ENCODE measurements at places on chromosomes 5 and 9.
A peak's percentile ranks its signal among the peaks of the same experiment; 100 is the strongest.

GRCh38 chr5:97888439-97888838 is 705.4 kb upstream of the RIOK2 start:
- DNase-seq, result no peak

DNA sequence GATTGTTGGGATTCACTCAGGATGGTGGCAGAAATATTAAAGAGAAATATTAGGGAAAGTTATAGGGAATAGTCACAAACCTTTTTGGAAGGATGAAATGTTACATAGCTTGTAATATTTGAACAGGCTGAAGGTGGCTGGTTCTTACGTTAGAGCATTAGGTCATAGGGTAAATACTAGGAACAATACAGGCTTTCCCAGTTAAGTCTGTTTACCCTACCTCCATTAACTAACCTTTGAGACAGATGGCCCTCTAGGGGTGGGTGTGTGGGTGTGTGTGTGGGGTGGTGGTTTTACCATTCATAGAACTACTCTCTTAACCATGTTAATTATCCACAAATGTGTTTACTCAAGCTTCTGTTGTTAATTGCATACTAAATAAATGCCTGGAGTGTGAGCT is 94.3 kb upstream of the STK32A start:
- no peak for DNase-seq

- no peak for DNase-seq
Measured at GRCh38 chr9:8564960-8565359, 765.4 kb upstream of the DMAC1 start.

DNA sequence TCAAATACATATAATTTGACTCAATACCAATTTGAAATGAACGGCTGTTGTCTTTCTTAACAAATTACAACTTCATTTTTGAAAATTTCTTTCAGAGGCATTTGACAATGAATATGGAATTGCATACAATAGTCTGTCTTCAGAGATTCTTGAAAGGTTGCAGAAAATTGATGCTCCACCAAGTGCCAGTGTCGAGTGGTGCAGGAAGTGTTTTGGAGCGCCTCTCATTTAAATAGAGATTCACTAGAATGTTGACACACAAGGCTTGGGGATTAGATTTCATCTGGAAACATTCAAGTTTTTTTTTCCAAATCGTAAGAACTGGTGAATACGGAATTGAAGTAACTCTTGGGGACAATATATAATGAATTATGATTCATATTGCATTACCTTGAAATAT is 8.1 kb downstream of the RPS6 start:
- no peak for DNase-seq

GRCh38 chr9:72839085-72839484 is 113.8 kb downstream of the ALDH1A1 start:
- DNase-seq, result no peak

- DNase-seq, result no peak
Measured at GRCh38 chr9:136305804-136306203, 1.9 kb upstream of the CCDC187 start.

DNA sequence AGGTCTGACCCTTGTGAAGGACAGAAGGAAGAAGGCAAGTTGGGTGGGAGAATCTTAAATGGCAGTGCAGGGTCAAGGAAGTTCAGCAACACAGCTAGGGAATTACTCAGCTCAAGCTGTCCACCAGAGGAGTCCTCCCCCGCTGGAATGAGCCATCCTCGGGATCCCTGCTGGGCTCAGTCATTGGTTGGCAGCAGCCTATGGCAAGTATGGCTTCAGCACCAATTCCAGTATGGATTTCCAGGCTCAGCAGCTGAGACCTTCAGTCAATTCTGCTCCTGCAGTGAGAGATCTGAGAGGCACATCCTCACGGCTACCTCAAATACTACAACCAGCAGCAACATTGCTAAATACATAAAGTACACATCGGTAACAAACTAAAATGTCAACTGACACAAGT is 280.6 kb upstream of the PIK3R1 start:
- no peak for DNase-seq

DNA sequence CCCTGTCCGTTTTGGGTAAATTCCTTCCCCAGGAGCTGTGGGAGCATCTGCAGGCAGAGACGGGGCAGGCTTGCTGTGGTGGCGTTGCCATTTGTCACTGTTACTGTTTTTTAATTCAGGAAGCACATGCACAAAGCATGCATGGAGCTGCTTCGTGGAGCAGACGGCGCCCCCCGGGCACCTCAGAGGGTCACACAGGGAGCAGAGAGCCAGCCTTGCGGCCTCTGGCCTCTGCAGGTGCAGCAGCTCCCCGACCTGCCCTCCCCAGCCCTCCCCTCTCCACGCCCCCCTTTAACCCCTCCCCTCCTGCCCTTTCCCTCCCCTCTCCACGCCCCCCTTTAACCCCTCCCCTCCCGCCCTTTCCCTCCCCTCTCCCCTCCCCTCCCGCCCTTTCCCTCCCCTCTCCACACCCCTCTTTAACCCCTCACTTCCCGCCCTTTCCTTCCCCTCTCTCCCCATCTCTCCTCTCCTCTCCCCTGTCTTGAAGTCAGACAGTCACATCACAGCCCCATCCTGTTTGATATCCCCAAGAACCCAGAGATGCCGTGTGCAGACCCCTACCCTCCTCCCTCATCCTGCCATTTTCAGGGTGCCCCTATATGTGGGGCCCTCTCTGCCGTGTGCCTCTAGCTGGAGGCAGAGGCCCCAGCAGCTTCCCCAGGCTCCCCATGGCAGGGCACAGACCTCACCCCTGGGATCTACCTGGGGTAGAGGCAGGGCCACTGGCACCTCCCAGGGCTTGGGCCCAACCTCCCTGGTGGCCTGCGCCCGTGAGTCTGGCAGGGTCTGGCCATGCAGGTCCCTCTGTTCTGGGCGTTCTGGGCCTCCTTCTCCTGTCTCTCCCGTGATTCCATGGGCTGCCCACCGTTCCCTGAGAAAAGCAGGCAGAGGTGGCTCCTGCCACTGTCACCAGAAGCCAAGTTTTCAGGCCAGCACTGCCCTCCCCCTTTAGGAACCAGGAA is 29.6 kb upstream of the UBAC1 start:
- DNase-seq, result peak; percentile 21

- no peak for DNase-seq
Measured at GRCh38 chr5:15510831-15511230, 10.9 kb downstream of the FBXL7 start.

DNA sequence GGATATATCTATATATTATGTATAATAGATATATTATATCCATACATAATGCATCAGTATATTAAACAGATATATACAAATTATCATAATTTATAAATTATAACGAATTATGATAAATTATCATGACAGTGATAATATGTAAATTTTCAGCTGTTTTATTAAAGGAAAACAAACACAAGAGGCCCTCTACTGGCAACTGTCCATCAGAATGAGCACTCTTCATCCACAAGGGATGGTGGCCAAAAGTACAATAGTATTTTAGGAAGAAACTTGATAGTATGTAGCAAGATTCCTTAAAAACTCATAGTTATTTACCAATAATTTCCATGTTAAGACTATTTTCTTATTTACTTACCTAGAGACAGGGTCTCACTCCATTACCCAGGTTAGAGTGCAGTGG is 113.3 kb upstream of the LPAR1 start:
- no peak for DNase-seq

GRCh38 chr9:27340961-27341511 is 44.1 kb upstream of the EQTN start:
- DNase-seq, result no peak

DNA sequence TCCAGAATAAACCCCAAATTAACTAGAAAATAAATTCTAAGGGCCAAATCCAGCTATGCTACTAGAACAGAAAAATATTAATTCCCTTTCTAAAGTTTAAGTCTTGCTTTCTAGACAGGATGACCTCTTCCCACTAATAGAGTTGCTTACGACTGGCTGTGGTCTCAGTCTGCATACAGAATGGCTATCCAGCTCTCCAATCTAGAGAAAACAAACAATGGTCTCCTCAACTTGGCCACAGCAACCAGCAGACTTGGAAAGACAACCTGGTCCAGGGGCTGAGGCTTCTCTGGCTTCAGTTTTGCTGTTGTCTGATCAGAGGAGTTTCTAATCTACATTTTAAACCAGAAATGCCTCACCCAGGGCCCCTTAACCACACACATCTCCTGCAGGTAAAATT is 28.9 kb downstream of the RASEF start:
- no peak for DNase-seq

DNA sequence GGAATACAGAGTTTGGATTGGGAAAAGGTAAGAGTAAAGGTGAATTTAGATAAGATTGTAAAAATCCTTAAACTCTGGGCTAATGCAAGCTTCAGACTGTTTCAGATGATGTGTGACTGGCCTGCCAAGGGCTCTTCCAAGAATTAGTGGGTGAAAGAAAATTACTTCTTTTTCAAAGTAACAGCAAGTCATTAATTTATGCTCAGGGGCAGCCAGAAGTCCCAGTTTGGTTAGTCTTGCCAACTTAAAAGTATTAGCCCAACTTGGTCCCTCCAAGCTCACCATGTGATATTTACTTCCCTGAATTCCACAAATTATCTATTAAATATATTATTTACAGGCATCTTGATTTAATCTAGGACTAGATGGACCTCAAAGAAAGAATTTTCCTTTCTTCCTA is 947.8 kb downstream of the NR2F1-AS1 start:
- no peak for DNase-seq

GRCh38 chr5:58231041-58231440 is 228.8 kb downstream of the PLK2 start:
- DNase-seq, result no peak

DNA sequence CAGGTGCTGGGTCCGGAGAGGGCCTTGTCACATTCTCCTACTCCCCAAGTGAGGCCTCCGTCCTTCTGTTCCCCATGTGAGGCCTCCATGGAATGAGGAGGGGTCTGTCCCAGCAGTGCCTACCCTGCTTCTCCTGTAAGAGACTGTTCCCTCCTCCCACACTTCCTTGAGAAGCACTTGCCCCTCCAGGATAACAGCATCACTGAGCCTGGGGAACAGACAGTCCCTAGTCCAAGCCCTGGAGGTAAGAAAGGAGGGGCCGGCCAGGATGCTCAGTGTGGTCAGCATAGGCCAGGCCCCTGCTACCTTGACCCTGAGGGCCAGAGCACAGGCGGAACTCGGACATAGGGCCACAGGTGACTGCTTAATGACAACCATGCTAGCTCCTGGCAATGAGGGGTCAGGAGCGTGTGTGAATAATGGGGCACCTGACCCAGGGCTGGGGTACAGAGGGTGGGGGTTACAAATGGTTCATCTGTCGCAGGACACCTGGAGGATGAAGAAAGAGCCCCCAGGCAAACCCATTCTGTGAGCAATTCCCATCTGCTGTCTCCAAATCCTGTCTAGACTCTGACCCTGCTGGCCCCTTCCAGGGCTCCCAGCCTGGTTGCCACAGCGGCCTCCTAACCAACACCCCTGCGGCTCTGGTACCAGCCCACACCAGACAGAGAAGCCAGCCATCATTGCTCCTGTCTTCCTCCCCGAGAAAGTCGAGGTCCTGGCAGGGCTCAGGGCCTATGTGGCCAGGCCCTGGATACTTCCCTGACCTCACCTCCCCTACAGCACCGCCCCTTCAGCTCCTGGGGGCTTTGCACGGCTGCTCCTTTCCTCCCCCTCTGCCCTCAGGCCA is 20.3 kb downstream of the RALGDS start:
- DNase-seq, result no peak

DNA sequence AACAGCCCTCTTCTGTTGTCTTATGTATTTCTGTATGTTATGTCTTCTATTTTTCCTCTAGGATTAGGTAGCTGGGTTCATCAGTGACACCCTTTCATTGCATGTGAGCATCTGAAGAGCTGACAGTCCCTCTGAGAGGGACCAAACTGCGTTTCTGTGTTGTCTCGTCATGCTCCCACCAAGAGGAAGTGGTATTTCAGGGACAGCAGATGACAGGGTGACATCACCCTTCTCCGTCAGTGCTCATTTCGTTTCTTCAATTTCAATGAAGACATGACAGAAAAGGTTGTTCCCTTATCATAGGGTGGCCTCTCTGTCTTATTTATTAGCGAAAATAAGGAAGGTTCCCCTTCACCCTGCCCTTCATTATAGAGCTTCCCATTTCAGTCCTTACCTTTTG is 225.9 kb upstream of the NR4A3 start:
- no peak for DNase-seq

GRCh38 chr5:134245101-134245604 is 19.3 kb upstream of the PPP2CA start:
- DNase-seq, result no peak

DNA sequence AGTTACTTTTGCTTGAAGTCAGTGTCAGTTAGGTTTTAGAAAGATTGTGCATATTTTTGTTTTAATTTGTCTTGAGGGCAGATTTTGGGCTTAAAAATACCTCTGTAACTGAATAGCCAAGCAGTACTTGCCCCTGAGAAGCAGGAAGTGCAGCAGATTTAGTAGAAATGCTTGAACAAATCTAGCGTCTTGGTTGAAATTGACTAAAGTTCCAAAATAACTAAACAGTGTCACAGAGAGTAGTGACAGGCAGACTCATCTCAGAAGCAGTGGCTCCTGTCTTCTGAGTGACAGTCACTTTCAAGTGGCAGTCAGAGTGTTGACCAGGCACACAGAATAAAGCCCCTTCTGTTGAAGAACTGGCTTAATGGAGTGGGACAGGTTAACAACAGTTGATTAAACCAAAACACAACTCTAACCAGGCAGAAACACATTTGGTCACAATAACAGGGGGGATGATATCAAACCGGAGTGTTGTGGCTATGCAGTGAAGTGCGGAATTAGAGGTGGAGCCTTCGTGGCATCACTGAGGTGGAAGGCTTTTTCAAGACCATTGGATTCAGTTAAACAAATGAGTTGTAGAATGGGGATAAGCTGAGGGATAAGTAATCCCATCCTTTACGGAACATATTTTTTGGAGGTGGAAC is 29.1 kb downstream of the TRIO start:
- DNase-seq, result no peak

- DNase-seq, result no peak
Measured at GRCh38 chr9:95443301-95443700, 73.5 kb downstream of the PTCH1 start.

DNA sequence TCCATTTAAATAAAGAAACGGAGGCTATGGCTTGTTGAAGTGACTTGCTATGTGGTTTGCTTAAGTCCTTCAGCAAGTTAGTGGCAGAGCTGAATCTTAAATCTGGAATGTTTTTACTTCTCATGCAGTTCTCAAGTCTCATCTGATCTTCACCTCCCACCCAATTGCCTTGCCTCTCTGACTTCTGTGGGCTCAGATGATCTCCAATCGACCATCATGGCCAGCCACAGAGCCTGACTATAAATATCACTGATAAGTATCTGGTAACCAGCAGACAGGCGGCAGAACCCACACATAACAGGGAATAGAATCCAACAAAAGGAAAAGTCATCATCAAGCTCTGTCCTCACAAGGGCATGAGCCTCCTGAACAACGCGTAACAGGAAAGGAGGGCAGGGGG is 149.9 kb downstream of the FAM114A2 start:
- DNase-seq, result no peak

GRCh38 chr9:128280084-128280622 is 4.1 kb downstream of the SWI5 start:
- no peak for DNase-seq

- no peak for DNase-seq
Measured at GRCh38 chr9:112970939-112971338, 41.1 kb downstream of the ZNF883 start.
